Stimulated activated CD4-positive, alpha-beta T cell treated with anti-CD3 and anti-CD28 coated beads, Interleukin-15, amount 100 ng/mL, for 24 hours (primary cell): ENCODE measurements at places on chromosomes 1 and 21.

DNA sequence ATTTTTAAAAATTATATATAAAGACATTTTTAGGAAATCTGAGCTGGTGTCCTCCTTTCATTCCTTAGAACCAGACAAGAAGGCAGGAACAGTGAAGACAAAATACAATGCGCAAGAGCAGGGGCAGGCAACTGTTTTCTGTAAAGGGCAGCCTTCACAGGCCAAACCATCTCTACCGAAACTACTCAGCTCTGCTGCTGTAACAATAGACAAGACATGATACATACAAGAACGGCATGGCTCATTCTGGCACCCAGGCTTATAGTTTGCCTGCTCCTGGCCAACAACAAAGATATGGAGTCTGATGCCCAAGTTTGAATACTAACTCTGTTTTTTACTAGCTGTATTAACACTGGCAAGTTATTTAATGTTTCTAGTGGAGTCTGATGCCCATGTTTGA lies 232.0 kb downstream of the SMYD3 start:
- no peak for DNase-seq

GRCh38 chr21:31594279-31594678 lies 65.2 kb upstream of the SOD1 start:
- DNase-seq: no peak

DNA sequence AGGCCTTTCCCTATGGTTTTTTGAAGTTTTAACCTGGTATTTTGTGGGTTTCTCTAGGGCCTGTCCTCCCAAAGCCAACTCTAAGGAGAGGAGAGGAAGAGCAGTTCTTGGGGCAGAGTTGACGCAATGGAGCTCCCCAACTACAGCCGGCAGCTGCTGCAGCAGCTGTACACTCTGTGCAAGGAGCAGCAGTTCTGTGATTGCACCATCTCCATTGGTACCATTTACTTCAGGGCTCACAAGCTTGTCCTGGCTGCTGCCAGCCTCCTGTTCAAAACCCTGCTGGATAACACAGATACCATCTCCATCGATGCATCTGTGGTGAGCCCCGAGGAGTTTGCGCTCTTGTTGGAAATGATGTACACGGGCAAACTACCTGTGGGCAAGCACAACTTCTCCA lies 38.2 kb downstream of the ZBTB40 start:
- DNase-seq: no peak

DNA sequence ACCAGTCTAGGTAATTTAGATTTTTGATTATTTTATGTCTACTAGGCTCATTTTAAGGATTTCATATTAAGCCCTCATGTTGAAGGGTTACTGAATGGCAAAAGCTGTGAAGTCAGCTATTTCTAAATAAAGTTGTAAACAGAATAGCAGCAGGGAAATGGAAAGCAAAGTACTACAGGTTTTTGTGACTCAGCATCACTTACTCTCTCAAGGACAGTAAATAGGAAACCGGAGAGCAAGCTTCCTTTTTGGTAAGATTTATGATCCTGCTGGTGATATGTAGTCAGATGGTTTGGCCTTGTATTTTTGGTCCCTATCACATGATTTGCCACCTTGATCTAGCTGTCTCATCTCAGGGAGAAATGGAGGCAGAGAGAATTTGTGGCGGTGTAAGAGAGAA lies 226.0 kb downstream of the RPS6KC1 start:
- no peak for DNase-seq

DNA sequence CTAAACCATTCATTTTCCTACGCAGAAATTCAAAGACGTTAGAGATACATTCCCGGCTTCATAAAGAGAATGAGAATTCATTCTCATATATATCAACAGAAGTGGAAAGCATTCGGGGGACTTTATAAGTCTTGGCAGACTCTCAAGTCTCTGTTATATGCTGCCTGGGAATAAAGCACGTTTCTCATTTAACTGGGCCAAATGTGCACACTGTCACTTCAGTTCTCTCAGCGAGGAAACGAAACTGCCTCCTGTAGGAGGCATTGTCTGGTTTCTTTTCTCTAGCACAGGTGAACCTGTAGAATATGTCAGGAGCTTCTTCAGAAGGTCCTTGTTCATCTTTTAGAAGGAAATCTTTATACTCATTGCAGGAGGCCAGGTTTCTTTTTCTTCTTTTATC lies 367.6 kb downstream of the PTBP2 start:
- DNase-seq: no peak

- no peak for DNase-seq
Observed at GRCh38 chr1:153459655-153460054, 796 bp downstream of the S100A7 start.

DNA sequence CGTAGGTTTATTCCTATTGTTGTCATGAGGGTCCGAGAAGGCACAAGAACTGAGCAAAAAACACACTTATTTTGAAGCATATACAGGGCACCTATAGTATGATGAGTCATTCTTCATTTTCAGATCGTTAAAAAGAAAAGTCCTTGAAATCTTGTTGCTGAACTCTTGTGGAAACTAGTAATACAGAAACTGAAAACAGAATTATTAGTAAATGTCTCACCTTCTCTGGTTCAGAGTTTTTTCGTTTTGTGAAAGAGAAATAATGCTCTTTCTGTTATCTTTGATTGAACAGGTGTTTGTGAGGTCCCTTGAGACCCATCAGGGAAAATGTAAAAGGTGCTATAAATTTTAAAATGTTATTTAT lies 102.0 kb upstream of the COA6 start:
- peak; percentile 16 for DNase-seq

DNA sequence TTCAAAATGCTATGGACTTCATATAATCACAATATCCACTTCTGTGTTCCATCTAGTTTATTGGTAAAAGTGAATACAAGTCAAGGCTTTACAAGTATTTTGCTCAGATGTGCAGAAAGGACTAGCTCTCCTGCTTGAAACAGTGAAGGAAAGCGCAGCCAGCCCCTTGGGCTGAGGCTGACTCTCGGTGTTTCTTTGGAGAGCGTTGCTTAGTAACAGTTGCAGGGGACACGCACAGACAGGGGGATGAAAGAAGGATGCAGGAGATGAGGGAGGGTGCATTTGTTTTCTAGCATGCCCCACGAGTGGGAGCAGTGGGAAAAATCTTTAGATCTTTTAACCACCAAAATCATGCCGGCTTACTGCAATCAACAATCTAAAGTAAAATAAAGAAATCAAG lies 9.1 kb downstream of the PYCR2 start:
- DNase-seq: no peak

DNA sequence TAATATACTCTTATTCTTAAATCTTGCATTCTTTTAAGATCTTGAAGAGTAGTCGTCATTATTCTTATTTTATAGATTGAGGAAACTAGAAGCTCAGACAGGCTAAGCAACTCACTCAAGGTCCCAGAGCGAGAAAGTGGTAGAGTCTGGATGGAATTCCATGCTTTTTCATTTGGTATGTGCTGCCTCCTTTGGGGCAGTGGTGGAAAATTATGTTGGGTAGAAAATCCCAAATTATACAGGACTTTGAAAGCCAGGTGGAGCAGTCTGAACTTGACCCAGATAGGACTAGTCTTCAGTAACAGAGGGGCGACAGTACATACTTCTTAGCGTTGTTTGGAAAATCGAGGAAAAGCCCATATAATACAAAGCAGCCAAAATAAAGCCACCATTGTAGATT lies 205.6 kb downstream of the ATG4C start:
- no peak for DNase-seq

DNA sequence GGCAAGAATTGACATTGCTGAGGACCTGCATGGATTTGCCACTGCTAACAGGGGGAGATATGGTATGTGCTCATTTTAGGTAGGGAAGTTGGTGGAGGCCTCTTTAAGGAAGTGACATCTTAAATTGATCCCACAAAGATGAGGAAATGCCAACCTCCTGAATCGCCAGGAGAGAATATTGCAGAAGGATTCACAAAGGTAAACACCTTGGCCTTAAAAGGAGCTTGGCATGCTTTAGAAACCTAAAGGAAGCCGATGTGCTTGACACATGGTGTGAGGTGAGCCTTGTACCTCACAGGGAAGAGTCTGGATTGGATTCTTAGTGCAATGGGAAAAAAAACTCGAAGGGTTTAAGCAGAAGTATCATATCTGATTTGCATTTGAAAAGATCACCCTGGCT lies 470.5 kb upstream of the DAB1 start:
- DNase-seq: no peak

- DNase-seq: no peak
Observed at GRCh38 chr1:11214698-11215380, 25.7 kb downstream of the ANGPTL7 start.
